ENCODE measurements at places on chromosomes 16 and 17. TPM values are rescaled to one million over a fixed set of nuclear protein-coding genes. Genes with fewer than 3 reads are reported as not detected.

TP53TG3F gene
- not detected for total RNA-seq

SCGB1C2 gene
- total RNA-seq: not detected

EME1 gene
- 27.8 TPM for total RNA-seq

AOC3 gene
- total RNA-seq: 1.4 TPM

OTOP2 gene
- total RNA-seq: not detected

CCL4 gene
- total RNA-seq: 6.5 TPM

CASKIN2 gene
- total RNA-seq: 0.68 TPM

MMP2 gene
- total RNA-seq: not detected

PPM1E gene
- total RNA-seq: not detected

DNA sequence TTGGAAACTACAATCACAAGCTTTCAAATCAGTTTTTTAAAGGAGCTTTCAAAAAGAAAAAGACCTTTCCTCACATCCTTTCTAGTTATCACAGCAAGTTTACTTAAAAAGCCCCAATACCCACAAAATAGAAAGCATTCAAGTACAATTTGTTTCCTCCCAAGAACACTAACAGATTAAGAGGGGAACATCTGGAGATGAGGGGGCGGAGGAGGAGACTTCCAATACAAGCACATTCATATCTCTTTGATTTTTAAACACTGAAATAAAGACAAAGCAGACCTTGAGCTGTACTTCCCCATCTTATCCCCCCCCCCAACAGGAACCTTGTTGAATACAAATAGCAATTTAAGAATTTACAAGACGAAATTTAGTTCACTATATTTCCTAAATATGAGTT, 2.0 kb downstream of the YWHAE start:
- no peaks in the 10 kb centered on the region for H3K27me3 ChIP-seq
- peaks cover 40% of the 10 kb centered on the region for H3K36me3 ChIP-seq
- H3K27ac ChIP-seq: no peak overlapping the region
- H3K4me3 ChIP-seq: peak overlapping the region; percentile 94

DNA sequence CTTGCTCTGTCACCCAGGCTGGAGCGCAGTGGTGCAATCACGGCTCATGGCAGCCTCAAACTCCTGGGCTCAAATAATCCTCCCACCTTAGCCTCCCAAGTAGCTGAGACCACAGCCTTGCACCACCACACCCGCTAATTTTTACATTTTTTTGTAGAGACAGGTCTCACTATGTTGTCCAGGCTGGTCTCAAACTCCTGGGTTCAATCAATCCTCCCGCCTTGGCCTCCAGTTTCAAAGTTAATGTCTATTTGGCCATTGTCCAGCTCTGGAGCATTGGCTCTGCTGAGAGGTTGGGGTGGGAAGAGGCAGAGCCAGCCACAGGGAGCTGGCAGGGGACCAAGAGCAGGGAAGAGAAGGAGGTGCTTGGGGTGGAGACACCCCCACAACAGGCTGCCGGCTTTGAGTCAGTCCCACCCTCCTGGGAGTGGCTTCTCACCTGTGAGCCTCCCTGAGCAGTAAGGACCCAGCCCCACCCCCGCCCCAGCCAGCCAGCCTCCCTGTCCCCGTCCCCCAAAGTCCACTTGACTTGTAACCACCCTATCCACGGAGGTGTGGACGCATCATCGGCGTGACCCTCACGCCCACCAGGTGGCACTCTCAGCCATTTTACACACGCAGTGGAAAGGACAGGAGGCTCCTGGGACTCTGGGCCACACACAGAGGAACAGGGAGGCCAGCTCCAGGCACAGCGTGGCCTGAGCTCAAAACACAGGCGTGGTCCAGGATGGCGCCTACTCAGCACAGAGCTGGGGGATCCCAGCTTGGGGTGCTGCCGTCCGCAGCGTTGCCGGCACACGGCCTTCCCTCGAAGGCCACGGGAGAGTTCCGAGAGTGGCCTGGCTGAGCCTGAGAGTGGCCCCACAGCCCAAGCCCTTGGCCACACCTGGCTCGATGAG, 22.8 kb upstream of the PVALEF start:
- H3K4me3 ChIP-seq: no peak overlapping the region
- peak; percentile 78 for DNase-seq
- no peak overlapping the region for H3K27ac ChIP-seq
- no peaks in the 10 kb centered on the region for H3K36me3 ChIP-seq
- H3K27me3 ChIP-seq: no peaks in the 10 kb centered on the region

GRCh38 chr17:37826497-37827430, 81.9 kb upstream of the HNF1B start:
- no peak for DNase-seq
- peaks cover 23% of the 10 kb centered on the region for H3K27me3 ChIP-seq
- no peak overlapping the region for H3K4me3 ChIP-seq
- H3K4me1 ChIP-seq: peaks cover 11% of the 10 kb centered on the region
- no peaks in the 10 kb centered on the region for H3K36me3 ChIP-seq
- H3K27ac ChIP-seq: no peak overlapping the region

- DNase-seq: peak; percentile 59
- H3K27ac ChIP-seq: no peak overlapping the region
These were observed 14.1 kb downstream of the TP53 start for GRCh38 chr17:7673239-7673638.

- H3K4me3 ChIP-seq: no peak overlapping the region
- peaks cover 45% of the 10 kb centered on the region for H3K36me3 ChIP-seq
- H3K27me3 ChIP-seq: no peaks in the 10 kb centered on the region
- DNase-seq: no peak
- H3K4me1 ChIP-seq: peaks cover 20% of the 10 kb centered on the region
These were observed 30.4 kb downstream of the SLC7A5 start for GRCh38 chr16:87838643-87839541.

DNA sequence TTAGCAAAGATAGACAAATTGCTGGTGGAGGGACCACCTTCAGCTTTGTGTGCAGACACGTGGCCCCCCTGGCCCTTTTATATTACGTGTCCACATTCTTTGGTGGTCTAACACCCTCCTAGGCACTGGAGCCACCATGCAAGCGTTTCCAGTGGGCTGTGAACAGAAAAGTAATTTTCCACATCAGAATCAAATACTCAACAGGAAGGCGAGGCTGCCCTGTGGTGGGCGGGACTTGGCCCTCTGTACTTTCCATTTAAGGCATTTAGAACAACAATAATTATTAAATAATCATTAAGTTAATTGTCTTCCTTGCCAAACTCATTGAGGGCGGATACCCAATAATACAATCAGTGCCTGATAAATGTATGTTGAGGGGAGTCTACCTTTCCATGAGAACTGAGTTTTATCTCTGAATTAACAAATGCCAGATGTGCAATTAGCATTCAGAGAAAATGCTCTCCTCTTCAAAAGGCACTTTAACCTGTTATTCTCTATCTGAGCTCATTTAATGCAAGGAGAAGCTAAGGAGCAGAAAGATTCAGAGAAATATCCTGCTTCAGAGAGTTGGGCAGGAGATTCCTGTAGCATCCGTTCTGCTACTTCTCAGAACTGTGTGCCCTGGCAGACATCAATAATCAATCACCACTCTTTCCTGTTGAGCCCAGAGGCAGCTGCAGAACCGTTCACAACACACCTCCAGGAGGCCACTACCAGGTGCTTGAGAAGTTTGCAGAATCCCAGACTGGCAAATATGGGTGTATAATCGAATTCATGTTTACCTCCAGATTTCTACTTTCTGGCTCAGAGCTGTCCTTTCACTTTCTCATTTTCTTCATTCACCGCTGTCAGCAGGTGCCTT, 109.4 kb downstream of the CMIP start:
- H3K4me3 ChIP-seq: no peak overlapping the region
- DNase-seq: no peak
- H3K36me3 ChIP-seq: peaks cover 20% of the 10 kb centered on the region
- peaks cover 44% of the 10 kb centered on the region for H3K4me1 ChIP-seq
- H3K27me3 ChIP-seq: no peaks in the 10 kb centered on the region

DNA sequence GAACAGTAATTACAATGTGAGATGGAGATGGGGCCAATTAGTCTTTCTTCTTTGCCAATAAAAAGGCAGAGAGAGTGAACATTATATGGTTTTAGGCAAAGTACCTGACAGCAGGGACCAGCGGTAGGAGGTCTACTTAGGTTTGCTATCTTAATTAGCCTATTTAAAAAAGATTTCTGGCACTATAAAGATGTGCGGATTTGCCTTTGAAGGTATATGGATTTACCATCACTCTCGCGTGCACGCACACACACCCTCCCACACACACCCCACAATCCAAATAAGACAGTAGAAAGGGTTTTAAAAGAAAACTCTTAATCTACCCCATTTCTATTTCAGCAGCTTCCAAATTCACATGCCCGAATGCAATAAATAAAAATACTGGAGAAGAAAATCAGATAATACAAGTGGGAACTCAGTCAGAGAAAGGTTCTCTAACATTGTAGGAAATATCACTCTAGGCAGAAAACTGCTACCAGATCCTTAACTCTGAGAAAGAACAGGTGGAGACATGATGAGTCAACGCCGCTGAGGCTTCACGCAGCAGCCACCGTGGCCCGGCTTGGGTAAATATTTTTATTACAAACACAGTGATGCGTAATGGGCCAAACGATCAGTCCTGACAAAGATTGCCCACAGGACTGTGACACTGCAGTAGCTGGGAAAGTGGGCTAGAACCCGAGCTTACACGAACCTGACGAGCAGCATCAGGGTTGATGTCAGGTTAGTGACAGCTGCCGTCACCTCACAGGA, 66.6 kb upstream of the AXIN2 start:
- no peak overlapping the region for H3K4me3 ChIP-seq
- DNase-seq: no peak
- no peaks in the 10 kb centered on the region for H3K4me1 ChIP-seq
- H3K27me3 ChIP-seq: peaks cover 4% of the 10 kb centered on the region

DNA sequence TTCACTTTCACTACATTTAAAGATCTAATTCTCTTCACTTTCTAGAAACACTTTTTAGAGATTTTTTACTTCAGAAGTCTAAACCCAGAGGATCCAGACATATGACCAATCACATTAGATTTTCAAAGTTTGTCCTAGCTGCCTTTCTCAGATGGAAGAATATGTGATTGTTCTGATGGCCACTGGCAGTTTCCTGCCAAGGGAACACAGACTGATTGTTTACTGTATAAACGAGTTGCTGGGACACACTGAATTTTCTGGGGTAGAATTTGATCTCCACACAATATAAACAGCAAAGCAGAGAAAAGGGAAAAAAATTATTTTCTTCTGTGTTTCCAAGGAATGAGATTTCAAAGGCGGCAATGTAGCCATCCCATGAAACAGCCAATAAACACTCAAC, 480.0 kb downstream of the TOX3 start:
- no peaks in the 10 kb centered on the region for H3K27me3 ChIP-seq
- no peak for DNase-seq
- no peaks in the 10 kb centered on the region for H3K4me1 ChIP-seq
- no peaks in the 10 kb centered on the region for H3K36me3 ChIP-seq
- no peak overlapping the region for H3K4me3 ChIP-seq
- H3K27ac ChIP-seq: no peak overlapping the region

DNA sequence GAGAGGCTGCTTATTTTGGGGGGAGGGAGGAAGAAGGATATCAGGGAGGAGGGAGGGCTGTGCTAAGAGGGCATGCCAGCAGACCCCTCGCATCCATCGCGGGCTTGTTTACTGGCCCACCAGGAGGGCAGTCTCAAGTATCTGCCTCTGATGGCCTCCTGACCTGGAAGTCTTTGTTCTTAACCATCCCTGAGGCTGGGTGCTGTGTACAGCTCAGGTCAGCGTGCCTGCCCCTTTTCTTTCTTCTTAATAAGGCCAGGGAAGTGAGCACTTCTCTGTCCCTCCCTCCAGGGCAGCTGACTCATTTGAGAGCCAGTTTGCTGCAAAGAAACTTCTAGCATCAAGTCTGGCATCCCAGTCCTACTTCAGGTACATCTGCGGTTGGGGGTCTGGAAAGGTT, 157.0 kb downstream of the CCDC182 start:
- DNase-seq: no peak
- no peak overlapping the region for H3K4me3 ChIP-seq
- H3K36me3 ChIP-seq: peaks cover 4% of the 10 kb centered on the region
- H3K27ac ChIP-seq: no peak overlapping the region

- H3K36me3 ChIP-seq: peaks cover 7% of the 10 kb centered on the region
- no peak overlapping the region for H3K27ac ChIP-seq
- no peaks in the 10 kb centered on the region for H3K27me3 ChIP-seq
- peaks cover 2% of the 10 kb centered on the region for H3K4me1 ChIP-seq
- DNase-seq: no peak
These were observed 118.1 kb downstream of the FTO start for GRCh38 chr16:53821957-53822625.

DNA sequence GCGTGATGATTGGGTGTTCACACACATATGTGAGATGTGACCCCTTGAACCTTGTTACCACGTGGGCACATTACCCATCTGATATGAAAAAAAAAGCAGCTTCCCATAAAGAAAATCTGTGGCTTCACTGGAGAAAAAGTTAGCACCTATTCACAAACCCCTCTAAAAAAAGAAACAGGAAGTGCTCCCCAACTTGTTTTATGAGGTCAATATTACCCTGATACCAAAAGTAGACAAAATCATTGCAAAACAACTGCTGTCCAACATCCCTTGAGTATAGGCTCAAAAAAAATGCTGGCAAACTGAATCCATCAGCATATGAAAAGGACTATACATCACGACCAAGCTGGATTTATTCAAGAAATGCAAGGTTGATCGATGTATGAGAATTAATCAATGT, 99.7 kb upstream of the RBL2 start:
- DNase-seq: no peak
- H3K27me3 ChIP-seq: no peaks in the 10 kb centered on the region
- H3K4me3 ChIP-seq: no peak overlapping the region
- no peaks in the 10 kb centered on the region for H3K36me3 ChIP-seq

DNA sequence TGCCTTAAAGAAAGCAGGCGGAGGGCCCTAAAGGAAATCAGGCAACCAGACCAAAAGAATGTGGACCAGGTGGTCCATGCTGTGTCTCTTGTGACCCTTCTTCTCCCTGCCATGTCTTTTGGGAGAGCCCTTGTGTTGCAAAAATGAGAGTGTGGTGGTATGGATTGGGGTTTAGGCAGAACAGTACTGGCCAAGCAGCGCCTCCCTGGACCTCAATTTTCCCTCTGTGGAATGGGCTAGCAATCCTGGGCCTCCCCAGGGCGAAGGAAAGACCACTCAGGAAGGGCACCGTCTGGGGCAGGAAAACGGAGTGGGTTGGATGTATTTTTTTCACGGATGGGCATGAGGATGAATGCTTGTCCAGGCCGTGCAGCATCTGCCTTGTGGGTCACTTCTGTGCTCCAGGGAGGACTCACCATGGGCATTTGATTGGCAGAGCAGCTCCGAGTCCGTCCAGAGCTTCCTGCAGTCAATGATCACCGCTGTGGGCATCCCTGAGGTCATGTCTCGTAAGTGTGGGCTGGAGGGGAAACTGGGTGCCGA, 7.6 kb upstream of the NLRC5 start:
- no peak overlapping the region for H3K4me3 ChIP-seq
- no peaks in the 10 kb centered on the region for H3K27me3 ChIP-seq
- no peak for DNase-seq
- H3K36me3 ChIP-seq: peaks cover 56% of the 10 kb centered on the region
- peaks cover 72% of the 10 kb centered on the region for H3K4me1 ChIP-seq

- H3K27ac ChIP-seq: peak within 1 kb of the TSS; percentile 97
- H3K4me3 ChIP-seq: peak within 1 kb of the TSS; percentile 95
- peak; percentile 80 for DNase-seq
- peaks cover 59% of the 10 kb centered on the region for H3K4me1 ChIP-seq
- H3K27me3 ChIP-seq: no peaks in the 10 kb centered on the region
These were observed at the start of gene MLLT6 for GRCh38 chr17:38704606-38705522. MLLT6 (plus strand) TSS chr17:38705273; CDS start chr17:38705633, 360 bp downstream.
